NCI-H1417 treated with DMSO at 0.1 percent for 48 hours (cell line): ENCODE measurements at places on chromosomes 1 and 21.

DNA sequence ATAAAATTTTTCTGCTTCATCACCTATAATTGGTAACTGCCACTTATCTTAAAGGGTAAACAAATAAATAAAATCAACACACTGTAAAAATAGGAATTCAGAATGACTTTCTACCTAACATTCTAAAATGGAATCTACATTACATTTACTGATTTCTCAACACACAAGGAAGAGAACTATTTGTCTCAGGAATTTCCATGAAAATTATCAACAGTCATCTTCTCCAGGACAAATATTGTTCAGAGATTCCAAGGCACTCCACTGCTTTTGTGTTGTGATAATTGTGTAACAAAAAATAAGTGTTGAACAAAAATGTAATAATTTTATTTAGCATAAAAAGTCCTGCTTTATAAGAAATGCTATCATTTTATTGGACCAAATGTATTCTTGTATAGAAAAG is 7.3 kb downstream of the ODF2L start:
- DNase-seq = no peak

DNA sequence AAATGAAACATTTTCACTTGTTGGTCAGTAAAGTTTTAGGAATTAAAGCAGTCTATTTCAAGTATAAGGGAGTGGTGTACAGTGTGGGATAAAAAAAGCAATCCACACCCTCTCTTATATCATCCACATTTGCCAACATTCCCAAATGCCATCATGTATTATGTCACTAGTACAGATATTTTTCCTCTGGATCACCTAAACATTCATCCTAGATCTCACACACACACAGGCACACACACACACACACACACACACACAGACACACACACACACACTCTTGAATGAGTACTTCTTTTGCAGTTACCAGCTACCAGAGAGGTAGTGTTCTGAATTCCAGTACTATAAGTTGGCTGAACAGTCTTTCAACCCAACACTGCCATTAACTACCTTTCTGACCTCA is 1369.1 kb upstream of the ADGRL4 start:
- no peak for DNase-seq

- DNase-seq = no peak
Observed at GRCh38 chr21:28294051-28294450, 698.6 kb downstream of the LTN1 start.

DNA sequence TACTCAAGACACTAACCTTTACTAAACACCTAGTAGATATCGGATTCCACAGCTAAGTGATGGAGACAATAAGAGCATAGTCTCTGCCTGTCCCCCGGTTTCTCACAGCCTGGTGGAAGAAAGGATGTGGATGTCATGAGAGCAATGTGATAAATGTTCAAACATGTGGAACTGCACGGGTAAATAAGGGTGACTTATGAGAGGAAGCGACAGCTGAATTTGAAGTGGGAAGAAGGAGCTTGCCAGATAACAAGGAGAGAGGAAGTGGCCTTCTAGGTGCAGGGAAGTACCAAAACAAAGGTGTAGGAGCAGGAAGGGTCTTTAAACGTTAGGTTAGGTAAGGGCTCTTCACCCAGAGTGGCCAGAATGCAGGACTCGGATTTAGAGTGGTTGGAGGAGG is 178.6 kb upstream of the NRIP1 start:
- no peak for DNase-seq

DNA sequence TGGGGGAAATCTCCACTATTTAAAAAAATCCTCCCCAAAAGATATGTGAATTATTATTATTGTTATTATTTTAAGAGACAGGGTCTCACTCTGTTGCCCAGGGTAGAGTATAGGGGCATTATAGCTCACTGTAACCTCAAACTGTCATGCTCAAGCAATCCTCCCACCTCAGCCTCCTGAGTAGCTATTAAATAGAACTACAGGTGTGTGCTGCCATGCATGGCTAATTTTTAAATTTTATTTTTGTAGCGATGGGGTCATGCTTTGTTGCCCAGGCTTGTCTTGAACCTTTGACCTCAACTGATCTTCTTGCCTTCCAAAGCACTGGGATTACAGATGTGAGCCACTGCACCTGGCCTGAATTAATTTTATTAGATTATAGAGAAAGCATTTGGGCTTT is 116.8 kb downstream of the RABGAP1L start:
- DNase-seq = no peak

DNA sequence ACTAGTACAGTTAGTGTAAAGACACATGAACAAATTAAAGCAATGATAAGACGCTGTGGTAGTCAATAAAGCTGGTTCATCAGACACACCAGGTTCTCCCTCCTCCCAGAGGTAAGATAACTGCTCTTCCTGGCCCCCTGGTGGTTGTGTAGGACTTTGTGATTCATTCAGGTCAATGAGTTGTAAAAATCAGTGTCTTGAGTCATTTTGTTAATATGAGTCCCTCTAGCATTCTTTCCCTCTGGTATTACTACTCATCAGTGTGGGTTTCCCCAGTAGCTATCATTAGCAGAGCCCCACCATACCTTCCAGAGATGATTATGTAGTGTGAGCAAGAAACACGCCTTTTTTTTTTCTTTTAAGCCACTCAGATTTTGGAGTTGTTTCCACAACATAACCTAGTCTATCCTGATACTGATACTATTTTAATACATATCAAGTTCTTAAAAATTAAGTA is 3.6 kb upstream of the SETDB1 start:
- DNase-seq = no peak

DNA sequence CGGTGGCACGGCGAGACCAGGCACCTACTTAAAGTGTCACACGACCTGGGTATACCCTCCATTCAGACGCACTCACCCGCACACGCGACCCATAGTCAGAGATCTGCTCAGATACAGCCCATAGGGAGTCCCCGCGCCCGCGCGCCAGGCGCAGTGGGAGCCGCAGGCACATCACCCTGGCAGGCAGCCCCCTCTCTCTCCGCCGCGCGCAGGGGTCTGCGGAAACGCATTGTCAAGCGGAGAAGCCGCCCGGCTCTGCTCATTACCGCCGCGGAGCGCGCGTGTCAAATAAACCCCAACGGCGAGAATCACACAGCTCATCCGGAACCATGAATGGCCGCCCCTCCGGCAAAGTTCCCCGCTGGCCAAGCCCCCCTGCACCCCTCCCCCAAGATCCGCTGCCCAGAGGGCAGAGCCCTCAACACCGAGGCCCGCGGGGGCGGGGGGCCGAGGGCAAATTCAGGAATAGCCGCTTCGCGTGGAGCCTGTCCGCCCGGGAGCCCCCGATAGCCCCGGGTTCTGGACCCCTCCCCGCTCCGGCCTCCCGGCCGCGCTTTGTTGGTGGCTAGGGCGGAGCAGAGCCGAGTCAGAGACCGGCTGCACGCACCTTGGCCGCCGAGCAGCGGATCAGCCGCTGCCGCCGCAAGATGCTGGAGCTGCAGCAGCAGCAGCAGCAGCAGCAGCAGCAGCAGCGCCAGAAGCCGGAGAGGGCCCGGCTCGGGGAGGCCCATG is 522 bp downstream of the LRP8 start:
- no peak for DNase-seq

GRCh38 chr1:183792300-183792699 is 12.6 kb upstream of the RGL1 start:
- no peak for DNase-seq

- DNase-seq = no peak
Observed at GRCh38 chr21:42532466-42533181, 19.0 kb downstream of the SLC37A1 start.

DNA sequence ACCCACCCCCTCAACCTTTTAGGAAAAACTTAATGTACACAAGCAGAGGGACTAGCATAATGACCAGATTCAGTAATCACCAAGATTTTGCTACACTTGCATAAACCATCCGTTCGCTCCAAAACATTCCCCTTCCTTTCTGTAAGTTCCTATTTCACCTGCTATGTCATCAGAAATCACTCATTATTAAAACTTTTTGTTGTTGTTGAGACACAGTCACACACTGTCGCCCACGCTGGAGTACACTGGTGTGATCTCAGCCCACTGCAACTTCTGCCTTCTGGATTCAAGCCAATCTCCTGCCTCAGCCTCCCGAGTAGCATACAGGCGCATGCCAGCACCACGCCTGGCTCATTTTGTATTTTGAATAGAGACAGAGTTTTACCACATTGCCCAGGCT is 3.4 kb downstream of the MRPL20 start:
- no peak for DNase-seq

- DNase-seq = no peak
Observed at GRCh38 chr1:199054694-199055093, 415.9 kb downstream of the PTPRC start.

DNA sequence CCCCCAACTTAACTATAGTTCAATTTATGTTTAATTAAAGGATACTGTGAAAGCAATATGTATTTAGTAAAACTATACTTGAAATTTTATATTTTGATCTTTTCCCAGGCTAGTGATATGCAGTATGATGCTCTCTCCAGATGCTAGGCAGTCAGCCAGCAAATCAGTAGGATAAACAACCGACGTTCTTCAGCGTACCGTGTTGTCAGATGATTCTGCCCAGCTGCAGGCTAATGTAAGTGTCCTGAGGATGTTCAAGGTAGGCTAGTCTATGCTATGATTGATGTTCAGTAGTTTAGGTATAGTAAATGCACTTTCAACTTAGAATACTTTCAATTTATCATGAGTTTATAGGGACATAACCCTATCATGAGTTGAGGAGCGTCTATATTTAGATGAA is 762.6 kb downstream of the MRPL39 start:
- no peak for DNase-seq

DNA sequence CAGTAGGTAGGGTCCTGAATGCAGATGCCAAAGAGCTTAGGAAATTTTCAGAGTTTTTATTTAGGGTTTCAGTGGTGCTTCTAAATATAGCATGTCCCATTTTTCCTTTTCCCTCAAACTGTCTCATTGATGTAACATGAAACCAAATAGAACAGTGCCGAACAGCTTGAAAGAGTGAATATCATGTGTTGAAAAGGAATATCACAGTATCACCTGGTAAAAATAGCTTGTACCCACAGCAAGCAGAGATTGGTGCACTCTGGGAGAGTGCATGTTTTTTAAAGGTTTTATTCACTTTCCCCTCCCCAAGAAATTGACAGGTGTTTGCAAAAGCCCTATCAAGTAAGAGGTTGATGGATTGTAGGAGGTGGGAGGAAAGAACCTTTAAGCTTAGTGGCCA is 41.9 kb upstream of the ELAVL4 start:
- DNase-seq = no peak

- no peak for DNase-seq
Observed at GRCh38 chr1:25460020-25460419, 29.3 kb downstream of the MACO1 start.

- DNase-seq = no peak
Observed at GRCh38 chr1:164240081-164240480, 318.9 kb upstream of the PBX1 start.
